ENCODE measurements at places on chromosomes 7 and 10.
A peak's percentile ranks its signal among the peaks of the same experiment; 100 is the strongest.

DNA sequence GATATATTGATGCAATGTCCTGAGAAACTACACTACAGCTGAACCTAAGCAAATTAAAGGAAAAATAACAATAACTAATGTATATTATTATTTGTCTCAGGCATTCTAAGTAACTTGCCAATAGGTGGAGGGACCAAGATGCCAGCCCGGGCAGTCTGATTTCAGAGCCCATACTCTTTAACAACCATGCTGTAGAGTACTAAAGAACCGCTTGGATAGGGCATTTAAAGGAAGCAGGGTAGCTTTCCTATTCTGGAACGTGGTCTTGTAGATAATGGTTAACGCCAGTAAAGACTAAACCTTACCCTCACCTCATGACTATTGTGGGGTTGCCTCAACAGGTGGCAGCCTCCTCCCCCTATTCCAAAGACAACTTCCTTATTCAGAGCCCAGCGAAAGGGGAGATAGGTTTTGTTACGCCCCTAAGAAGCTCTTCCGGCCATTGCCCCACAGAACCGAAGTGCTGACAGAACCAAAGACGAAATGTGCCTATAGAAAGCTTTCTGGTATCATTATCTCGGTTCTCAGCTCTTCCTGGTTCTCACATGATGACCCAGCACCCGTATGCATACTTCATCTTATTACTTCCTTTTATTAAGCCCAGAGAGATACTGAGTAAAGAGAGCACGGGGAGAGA, 707 bp upstream of the C1GALT1 start:
- peak overlapping the region; percentile 95 for H3K4me3 ChIP-seq
- no peaks in the 10 kb centered on the region for H3K27me3 ChIP-seq
- peaks cover 22% of the 10 kb centered on the region for H3K36me3 ChIP-seq
- peaks cover 29% of the 10 kb centered on the region for H3K4me1 ChIP-seq

GRCh38 chr10:112678987-112679386, 232.0 kb downstream of the VTI1A start:
- no peaks in the 10 kb centered on the region for H3K36me3 ChIP-seq
- H3K27ac ChIP-seq: no peak overlapping the region
- H3K27me3 ChIP-seq: no peaks in the 10 kb centered on the region
- no peaks in the 10 kb centered on the region for H3K4me1 ChIP-seq
- no peak for DNase-seq

DNA sequence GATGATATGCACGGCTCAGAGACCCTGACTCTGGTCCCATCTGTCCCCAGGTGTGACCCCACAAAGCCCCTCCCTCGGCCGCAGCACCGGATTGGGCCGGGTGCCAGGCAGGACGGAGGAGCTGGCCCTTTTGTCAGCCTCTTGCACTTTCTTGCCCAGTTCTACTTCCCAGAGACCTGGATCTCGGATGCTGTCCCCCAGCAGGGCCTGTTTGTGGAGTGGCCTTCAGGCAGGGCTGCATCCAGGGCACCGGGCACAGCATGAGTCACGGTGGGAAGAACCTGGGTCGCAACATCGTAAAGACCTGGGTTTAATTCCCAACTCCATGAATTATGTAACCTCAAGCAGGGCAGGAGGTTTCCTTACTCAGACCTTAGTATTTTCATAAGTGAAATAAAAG, 158.4 kb upstream of the SH2B2 start:
- H3K27me3 ChIP-seq: no peaks in the 10 kb centered on the region
- no peaks in the 10 kb centered on the region for H3K36me3 ChIP-seq
- H3K27ac ChIP-seq: no peak overlapping the region
- no peaks in the 10 kb centered on the region for H3K4me1 ChIP-seq

DNA sequence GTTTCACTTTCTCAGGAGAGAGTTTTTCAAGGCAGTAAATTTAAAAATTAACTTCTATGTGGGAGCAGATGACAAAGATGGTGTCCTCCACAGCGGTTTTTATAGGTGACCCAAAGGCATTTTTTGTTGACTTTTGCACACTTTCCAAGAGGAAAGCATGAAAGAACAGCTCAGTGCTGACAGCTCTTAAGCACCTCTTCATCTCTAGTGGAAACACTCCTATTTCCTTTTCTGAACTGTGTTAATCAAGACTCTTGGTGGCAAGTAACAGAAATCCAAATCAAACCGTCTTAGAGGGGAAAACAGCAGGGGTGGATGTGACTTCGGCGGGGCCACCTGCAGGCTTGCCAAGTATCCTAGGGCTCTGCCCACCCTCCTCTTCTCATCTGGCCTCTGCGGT, 71.8 kb upstream of the GATA3 start:
- H3K4me1 ChIP-seq: peaks cover 1% of the 10 kb centered on the region
- H3K36me3 ChIP-seq: peaks cover 10% of the 10 kb centered on the region

DNA sequence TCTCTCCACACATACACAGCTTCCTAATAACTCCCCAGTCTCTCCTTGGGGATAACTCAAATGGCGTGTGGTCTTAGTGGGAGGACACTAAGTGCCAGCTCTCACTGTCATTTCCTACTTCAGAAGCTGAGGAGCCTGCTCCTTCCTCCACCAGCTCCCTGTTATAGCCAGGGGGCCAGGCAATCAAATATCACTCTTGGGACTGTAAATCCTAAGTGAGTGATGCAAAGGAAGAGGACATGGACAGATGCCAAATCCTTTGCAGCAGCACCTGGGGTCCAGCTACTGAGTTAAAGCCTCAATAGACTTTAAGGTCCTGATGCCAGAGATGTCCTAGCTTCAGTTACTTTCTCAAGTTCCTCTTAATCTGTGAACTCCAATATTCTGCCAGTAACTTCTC, 34.1 kb downstream of the SEM1 start:
- peaks cover under 1% of the 10 kb centered on the region for H3K36me3 ChIP-seq
- H3K4me1 ChIP-seq: peaks cover 6% of the 10 kb centered on the region
- no peak for DNase-seq
- H3K27ac ChIP-seq: no peak overlapping the region

DNA sequence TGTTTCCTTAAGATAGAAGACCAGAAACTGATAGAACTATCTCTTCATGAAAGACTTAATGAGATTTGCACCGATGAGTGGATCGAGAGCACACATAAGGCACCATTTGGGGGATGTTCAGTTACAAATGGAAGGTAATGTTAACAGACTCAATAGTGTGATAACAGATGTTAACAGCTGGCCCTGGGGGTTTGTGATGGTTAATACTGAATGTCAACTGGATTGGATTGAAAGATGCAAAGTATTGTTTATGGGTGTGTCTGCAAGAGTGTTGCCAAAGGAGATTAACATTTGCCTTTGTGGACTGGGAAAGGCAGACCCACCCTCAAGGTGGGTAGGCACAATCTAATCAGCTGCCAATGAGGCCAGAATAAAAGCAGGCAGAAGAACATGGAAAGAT, 130.5 kb upstream of the DGKB start:
- no peak for DNase-seq
- H3K4me3 ChIP-seq: no peak overlapping the region
- no peaks in the 10 kb centered on the region for H3K36me3 ChIP-seq
- H3K4me1 ChIP-seq: no peaks in the 10 kb centered on the region
- H3K27me3 ChIP-seq: no peaks in the 10 kb centered on the region
- no peak overlapping the region for H3K27ac ChIP-seq

DNA sequence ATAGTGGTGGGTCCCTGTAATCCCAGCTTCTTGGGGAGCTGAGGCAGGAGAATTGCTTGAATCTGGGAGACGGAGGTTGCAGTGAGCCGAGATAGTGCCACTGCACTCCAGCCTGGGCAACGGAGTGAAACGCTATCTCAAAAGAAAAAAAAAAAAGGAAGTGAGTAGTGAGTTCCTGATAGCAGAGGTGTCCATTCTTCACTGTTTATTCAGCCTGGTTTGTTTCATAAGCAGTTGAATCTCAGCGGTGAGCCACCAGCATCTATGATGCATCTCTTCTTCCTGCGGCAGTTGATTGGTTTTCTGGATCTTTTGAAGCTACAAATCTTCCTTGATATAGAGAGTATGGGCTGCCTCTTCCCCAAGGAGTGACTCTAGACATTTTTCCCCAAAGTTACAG, 316.1 kb upstream of the MTPN start:
- no peak for DNase-seq
- no peaks in the 10 kb centered on the region for H3K4me1 ChIP-seq

DNA sequence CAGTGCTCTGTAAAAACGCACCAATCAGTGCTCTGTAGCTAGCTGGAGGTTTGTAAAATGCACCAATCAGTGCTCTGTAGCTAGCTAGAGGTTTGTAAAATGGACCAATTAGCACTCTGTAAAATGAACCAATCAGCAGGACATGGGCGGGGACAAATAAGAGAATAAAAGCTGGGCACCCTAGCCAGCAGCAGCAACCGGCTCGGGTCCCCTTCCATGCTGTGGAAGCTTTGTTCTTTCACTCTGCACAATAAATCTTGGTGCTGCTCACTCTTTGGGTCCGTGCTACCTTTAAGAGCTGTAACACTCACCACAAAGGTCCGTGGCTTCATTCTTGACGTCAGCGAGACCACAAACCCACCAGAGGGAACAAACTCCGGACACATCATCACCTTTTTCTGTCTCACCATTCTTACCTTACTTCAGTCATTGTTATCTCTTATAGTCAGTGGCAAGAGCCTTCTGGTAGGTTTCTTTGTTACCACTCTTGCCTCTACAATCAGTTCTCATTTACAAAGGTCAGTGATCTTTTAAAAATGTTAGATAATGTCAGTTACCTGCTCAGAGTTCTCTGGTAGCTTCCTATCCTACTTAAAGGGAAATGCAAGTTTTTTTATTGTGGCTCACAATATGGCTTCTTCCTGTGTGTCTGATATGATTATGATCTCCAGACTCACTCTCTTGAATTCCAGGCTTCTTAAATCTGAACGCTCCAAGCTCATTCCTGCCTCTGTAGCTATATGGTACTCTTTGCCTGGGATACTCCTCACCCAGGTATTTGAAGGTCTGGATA, 4.5 kb downstream of the STAM start:
- H3K27me3 ChIP-seq: no peaks in the 10 kb centered on the region
- peak overlapping the region; percentile 49 for H3K4me3 ChIP-seq
- peak overlapping the region; percentile 82 for H3K27ac ChIP-seq
- H3K36me3 ChIP-seq: peaks cover 74% of the 10 kb centered on the region

GRCh38 chr7:94174956-94175355, 170.8 kb upstream of the BET1 start:
- no peaks in the 10 kb centered on the region for H3K36me3 ChIP-seq
- peaks cover 14% of the 10 kb centered on the region for H3K27me3 ChIP-seq
- no peak overlapping the region for H3K27ac ChIP-seq
- no peak for DNase-seq
- H3K4me1 ChIP-seq: peaks cover 11% of the 10 kb centered on the region
- H3K4me3 ChIP-seq: no peak overlapping the region

DNA sequence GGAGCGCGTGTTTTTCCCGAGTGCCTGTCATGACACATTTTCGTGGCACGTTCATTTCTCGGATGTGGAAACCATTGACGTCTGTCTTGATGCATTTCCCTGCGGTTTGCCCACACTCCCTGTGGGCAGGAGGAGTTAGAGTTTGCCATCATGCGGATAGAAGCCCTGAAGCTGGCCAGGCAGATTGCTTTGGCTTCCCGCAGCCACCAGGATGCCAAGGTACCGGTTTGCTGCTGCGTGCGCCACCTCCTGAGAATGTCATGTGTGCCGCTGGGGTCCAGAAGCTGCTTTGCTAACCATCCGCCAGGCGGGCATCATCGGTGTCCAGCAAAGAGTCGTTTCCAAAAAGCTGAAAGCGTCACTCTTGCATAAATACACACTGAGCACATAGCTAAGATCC, 40.9 kb upstream of the BTBD16 start:
- H3K4me1 ChIP-seq: no peaks in the 10 kb centered on the region
- H3K36me3 ChIP-seq: no peaks in the 10 kb centered on the region
- H3K4me3 ChIP-seq: no peak overlapping the region

DNA sequence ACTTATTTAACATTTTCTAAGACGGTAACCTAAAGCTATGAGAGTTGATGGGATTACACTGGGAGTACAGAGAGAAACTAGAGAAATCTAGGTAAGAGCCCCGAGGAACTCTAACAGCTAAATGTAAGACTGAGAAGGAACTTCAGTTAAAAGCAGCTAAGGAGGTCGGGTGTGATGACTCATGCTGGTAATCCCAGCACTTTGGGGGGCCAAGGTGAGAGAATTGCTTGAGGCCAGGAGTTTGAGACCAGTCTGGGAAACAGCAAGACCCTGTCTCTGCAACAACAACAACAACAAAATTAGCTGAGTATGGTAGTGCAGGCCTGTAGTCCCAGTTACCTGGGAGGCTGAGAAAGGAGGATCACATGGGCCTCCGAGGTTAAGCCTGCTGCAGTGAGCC, 24.0 kb downstream of the FRA10AC1 start:
- no peaks in the 10 kb centered on the region for H3K27me3 ChIP-seq
- H3K27ac ChIP-seq: no peak overlapping the region
- peaks cover 35% of the 10 kb centered on the region for H3K36me3 ChIP-seq
- DNase-seq: no peak
- no peak overlapping the region for H3K4me3 ChIP-seq

GRCh38 chr7:19648791-19649190, 60.0 kb downstream of the POLR1F start:
- no peaks in the 10 kb centered on the region for H3K36me3 ChIP-seq
- no peaks in the 10 kb centered on the region for H3K4me1 ChIP-seq
- H3K27ac ChIP-seq: no peak overlapping the region
- H3K4me3 ChIP-seq: no peak overlapping the region
- DNase-seq: no peak

DNA sequence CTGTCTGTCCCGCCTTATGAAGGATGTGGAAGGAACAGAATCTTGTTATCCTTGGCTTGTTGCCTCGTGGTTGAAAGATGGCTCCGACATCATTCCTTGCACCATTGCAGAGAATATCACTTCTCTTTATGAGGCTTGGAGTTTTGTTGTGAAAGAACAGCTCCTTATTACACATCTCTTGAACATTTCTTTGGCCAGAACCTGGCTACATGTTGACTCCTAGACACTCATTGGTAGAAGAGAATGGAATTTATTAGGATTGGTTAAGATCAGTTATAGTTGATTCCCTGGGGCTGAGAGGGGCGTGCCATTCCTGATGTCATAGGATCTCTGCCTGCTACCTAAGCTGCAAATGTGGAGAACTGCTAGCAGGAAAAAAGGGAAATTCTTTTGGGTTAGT, 180.5 kb upstream of the CTBP2 start:
- no peaks in the 10 kb centered on the region for H3K4me1 ChIP-seq
- H3K27ac ChIP-seq: no peak overlapping the region
- H3K36me3 ChIP-seq: no peaks in the 10 kb centered on the region
- H3K27me3 ChIP-seq: no peaks in the 10 kb centered on the region
- no peak for DNase-seq
- H3K4me3 ChIP-seq: no peak overlapping the region
